AG09319 (cell line): ENCODE measurements at places on chromosomes 2 and 18.

DNA sequence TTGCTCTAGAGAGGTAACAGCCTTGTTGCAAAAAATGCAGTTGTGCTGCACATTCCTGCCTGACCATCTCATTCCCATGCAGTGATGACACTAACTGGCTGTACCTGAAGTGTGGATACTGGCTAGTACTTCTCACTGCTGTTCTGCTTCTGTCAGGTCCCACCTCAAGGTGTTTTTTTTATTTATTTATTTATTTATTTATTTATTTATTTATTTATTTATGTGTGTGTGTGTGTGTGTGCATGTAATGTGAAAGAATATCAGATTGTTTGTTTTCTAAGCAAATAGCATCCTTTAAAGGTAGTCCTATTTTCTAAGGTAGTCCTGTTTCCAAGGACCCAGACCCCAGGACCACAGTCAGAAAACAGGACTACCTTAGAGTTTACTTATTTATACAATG, 87.2 kb upstream of the SYT4 start:
- no peak for DNase-seq

GRCh38 chr2:28021898-28022297, 131.4 kb downstream of the BABAM2 start:
- DNase-seq, result no peak

DNA sequence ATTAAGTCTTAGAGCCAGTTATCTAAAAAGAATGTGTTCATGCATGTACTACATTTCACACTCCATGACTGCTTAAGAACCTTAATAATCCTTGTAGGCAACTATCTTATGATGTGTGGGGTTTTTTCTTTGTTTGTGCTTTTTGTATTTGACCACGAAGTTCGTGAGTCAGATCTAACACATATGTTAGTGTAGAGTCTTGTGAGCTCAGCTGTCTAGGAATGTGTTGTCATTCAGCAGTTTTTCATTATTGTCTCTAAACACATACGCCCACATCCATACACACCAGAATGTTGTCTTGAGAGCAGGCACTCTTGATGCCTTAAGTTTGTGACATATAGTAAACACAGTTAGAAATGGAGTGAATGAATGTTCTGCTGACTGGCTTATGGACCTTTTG, 38.4 kb downstream of the CAB39 start:
- DNase-seq, result no peak

- no peak for DNase-seq
Measured at GRCh38 chr2:145066151-145066661, 546.3 kb upstream of the ZEB2 start.

GRCh38 chr2:121131375-121131774, 153.6 kb downstream of the TFCP2L1 start:
- no peak for DNase-seq

GRCh38 chr18:25976554-25976953, 113.9 kb downstream of the SS18 start:
- no peak for DNase-seq
